Naive thymus-derived CD8-positive, alpha-beta T cell (primary cell): ENCODE measurements at places on chromosomes 11 and 22. TPM values are rescaled to one million over a fixed set of nuclear protein-coding genes. Genes with fewer than 3 reads are reported as not detected.
A peak's percentile ranks its signal among the peaks of the same experiment; 100 is the strongest.

KDM4D gene
- 0.17 TPM for polyA plus RNA-seq

CHRDL2 gene
- not detected for polyA plus RNA-seq

MUC5B gene
- polyA plus RNA-seq, result not detected

ROM1 gene
- 1.8 TPM for polyA plus RNA-seq

NADSYN1 gene
- 24.0 TPM for polyA plus RNA-seq

GRAMD1B gene
- polyA plus RNA-seq, result 1.3 TPM

OR1S2 gene
- polyA plus RNA-seq, result not detected

RBMXL2 gene
- polyA plus RNA-seq, result not detected

TMEM218 gene
- 35.3 TPM for polyA plus RNA-seq

PGA5 gene
- polyA plus RNA-seq, result not detected

DNA sequence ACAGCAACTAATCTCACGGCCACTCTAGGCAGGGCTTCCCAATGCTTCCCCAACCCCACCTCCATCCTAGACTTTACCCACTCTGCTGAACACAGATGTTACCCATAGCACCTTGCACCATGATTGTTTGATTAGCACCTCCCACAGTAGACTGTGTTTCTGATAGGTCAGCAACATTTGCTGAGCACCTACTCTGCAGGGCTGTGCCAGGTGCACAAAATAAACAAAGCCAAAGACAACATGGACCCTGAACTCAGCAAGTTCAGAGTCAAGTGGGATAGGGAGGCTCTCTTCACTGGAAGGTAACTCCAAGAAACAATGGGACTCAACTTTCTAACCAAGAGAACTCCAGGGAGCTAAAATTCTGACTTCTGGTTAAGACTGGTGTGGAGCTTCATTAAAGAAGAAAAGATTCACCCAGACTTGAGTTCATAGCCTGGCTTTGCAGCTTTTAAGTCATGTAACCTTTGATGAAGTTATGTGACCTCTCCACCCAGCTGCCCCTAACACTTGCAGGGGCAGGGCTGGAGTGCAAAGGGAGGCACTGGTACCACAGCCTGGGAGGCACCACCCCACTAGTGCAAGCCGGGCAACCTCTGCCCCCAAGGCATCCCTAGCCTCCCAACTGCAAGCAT, 6.7 kb upstream of the RTN4RL2 start:
- no peak overlapping the region for H3K4me3 ChIP-seq
- H3K27ac ChIP-seq, result no peak overlapping the region
- peaks cover 14% of the 10 kb centered on the region for H3K4me1 ChIP-seq

DNA sequence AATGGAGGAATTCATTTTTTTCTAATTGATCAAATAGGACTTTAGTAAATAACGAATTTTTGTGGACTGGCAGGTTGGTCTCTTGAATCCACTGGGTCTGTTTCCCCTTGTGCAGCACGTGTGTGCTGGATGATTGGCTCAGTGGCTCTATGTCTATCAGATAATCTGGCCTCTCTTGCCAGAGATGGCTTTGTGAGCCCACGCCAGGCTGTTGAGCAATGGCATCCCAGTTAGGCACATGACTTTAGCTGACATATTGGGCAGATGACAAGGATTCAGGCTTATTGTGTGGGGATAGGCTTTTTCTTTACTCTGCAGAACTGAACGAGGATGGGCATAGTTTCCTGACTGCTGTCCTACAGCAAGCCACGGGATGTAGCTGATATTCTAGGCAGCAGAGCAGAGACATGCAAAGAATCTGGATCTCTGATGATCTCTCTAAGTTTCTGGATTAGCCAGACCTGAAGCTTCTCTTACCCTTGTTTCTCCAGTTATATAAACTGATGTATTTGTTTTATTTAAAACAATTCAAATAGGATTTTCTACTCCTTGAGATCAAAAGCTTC, 144.9 kb downstream of the ARHGAP42 start:
- no peak overlapping the region for H3K27ac ChIP-seq
- H3K4me1 ChIP-seq, result no peaks in the 10 kb centered on the region
- H3K27me3 ChIP-seq, result no peaks in the 10 kb centered on the region
- H3K36me3 ChIP-seq, result no peaks in the 10 kb centered on the region
- DNase-seq, result no peak
- H3K4me3 ChIP-seq, result no peak overlapping the region

GRCh38 chr11:24070435-24070834, 426.4 kb upstream of the LUZP2 start:
- no peak for DNase-seq
- H3K27me3 ChIP-seq, result no peaks in the 10 kb centered on the region
- H3K27ac ChIP-seq, result no peak overlapping the region

DNA sequence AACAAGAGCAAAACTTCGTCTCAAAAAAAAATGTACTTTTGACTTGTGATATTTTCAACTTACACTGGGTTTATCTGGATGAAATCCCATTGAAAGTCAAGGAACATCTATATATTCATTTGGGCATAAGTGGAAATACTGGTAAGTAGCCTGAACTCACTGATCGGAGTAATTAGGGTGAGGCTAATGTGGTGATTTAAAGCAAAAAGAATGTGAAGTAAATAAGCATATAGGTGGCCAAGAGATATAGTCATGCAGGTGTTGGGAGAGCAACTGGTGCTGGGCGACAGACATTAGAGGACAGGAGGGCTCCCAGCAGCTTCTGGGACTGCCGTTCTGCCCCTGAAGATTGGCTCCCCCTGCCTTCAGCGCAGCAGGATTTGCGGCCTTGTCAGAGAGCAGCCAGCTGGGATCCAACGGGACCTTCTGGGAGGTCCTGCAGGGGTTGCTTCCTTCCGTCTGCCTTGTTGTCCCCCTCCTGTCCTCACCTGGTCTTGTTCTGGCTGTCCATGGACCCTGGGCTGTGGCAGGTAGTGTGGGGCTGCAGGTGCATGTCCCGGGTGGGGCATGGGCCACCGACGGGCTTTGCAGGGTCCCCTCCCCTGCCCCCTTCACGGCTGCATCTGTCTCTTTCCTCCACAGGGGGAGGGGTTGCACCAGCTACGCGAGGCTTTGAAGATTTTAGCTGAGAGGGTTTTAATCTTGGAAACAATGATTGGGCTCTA, 14.1 kb downstream of the RHBDD3 start:
- no peak overlapping the region for H3K27ac ChIP-seq
- H3K36me3 ChIP-seq, result no peaks in the 10 kb centered on the region
- no peaks in the 10 kb centered on the region for H3K27me3 ChIP-seq
- peaks cover 4% of the 10 kb centered on the region for H3K4me1 ChIP-seq

DNA sequence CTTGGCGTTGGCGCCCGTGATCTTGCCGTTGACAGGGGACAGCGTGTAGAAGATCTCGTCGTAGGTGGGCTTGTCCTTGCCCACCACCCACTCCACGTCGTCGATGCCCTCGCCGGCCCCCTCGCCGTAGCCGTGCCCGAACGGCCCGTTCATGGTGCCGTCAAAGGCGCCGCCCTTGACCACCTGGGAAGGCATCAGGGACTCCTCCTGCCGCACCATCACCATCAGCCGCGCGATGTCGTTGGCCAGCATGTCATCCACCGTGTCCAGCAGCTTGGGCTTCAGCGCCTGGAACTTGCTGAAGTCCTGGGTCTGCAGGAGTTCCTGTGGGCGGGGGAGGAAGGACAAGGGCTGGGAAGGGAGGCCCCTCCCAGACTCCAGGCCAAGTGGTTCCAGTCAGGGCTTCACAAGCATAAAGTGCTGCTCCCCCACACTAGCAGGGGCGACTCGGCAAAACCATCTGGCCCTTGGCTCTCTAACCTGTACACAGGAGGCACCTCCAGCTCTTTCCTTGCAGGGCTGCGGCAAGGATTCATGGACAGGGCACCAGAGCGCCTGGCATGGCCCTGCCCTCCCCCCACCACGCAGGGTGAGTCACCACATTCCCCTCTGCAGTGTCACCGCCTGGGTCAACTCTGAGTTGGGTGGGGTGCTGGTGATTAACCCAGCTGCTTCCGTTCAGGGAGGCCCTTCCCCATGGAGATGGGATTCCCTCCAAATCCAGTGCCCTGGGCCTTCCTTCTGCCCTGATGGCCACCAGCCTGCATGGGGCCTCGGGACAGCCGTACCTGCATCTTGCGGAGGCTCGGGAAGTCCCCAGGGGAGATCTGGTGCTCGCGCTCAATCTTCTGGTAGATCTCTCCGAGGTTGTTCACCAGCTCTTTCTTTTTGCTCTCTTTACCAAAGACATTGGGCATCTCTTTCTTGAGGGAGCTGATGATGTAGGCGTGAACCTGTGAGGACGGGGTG, 10.4 kb upstream of the CDC42BPG start:
- no peaks in the 10 kb centered on the region for H3K27me3 ChIP-seq
- H3K4me1 ChIP-seq, result peaks cover 91% of the 10 kb centered on the region
- peaks cover 46% of the 10 kb centered on the region for H3K36me3 ChIP-seq
- no peak for DNase-seq

GRCh38 chr11:64268025-64268892, 16.2 kb downstream of the BAD start:
- H3K27ac ChIP-seq, result peak overlapping the region; percentile 98
- H3K4me3 ChIP-seq, result peak overlapping the region; percentile 94
- H3K36me3 ChIP-seq, result no peaks in the 10 kb centered on the region
- H3K4me1 ChIP-seq, result peaks cover 20% of the 10 kb centered on the region
- H3K27me3 ChIP-seq, result no peaks in the 10 kb centered on the region

- no peak overlapping the region for H3K4me3 ChIP-seq
- H3K27me3 ChIP-seq, result no peaks in the 10 kb centered on the region
- H3K27ac ChIP-seq, result no peak overlapping the region
- H3K4me1 ChIP-seq, result no peaks in the 10 kb centered on the region
- DNase-seq, result no peak
Measured at GRCh38 chr11:68601147-68601546, 83.2 kb upstream of the GAL start.

GRCh38 chr11:16047073-16047472, 309.3 kb downstream of the SOX6 start:
- DNase-seq, result no peak
- no peaks in the 10 kb centered on the region for H3K36me3 ChIP-seq
- no peak overlapping the region for H3K4me3 ChIP-seq
- no peaks in the 10 kb centered on the region for H3K4me1 ChIP-seq
- H3K27ac ChIP-seq, result no peak overlapping the region

GRCh38 chr11:46183819-46184218, 62.6 kb upstream of the PHF21A start:
- H3K36me3 ChIP-seq, result no peaks in the 10 kb centered on the region
- no peaks in the 10 kb centered on the region for H3K4me1 ChIP-seq
- H3K4me3 ChIP-seq, result no peak overlapping the region
- H3K27ac ChIP-seq, result no peak overlapping the region
- DNase-seq, result no peak

- no peaks in the 10 kb centered on the region for H3K27me3 ChIP-seq
- no peaks in the 10 kb centered on the region for H3K4me1 ChIP-seq
- no peaks in the 10 kb centered on the region for H3K36me3 ChIP-seq
- no peak for DNase-seq
Measured at GRCh38 chr11:129258205-129258604, 66.1 kb upstream of the ARHGAP32 start.

- H3K27me3 ChIP-seq, result peaks cover 4% of the 10 kb centered on the region
- no peak overlapping the region for H3K4me3 ChIP-seq
- DNase-seq, result no peak
- no peak overlapping the region for H3K27ac ChIP-seq
- peaks cover 4% of the 10 kb centered on the region for H3K36me3 ChIP-seq
- no peaks in the 10 kb centered on the region for H3K4me1 ChIP-seq
Measured at GRCh38 chr11:109374032-109374431, 48.0 kb upstream of the C11orf87 start.
